ENCODE measurements at places on chromosomes 7 and 10.
A peak's percentile ranks its signal among the peaks of the same experiment; 100 is the strongest.

DNA sequence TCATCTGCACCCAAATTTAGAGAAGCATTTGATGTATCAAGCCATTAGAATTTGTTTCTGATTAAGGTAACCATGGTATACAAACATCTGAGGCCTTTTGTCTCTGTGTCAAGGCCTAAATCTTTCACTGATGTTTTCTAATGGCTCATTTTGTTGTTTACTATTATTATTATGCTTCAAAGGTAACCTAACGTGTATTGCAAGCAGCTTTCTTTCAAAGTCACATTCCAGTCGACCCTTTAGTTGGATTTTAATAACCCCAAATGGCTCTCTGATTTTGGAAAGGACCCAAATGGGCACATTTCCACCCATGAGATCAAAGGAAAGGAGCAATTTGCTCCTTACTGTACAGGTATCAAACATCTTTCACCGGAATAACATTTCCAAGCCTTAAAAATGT lies 46.7 kb upstream of the WNT16 start:
- DNase-seq, result no peak

DNA sequence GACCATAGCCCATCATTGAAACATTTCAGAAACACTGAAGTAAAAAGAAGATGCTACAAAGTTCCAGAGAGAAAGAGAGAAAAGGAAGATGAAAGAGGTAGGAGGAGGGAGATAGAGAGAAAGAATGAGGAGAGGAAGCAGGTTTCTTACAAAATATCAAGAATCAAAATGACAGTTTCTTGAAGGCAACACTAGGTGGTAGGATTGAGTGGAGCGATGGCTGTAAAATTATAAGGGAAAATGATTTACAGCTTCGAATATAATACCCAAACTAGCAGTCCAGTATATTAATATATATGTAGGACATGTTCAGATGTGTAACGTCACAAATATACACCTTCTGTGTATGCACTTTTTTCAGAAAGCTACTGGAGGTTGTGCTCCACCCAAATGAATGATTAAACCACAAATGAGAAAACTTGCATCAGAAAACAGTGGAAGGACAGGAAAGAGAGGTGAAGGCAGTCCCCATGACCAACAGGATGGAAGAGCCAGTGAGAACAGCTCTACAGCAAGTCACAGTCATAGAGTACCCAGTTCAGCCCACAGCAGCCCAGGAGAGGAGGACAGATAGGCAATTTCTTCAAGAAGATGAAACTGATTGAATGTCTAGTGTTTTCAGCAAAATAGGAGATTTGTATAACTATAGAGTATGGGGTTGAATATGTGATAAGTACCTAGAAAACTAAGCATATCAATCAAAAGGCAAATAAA lies 151.5 kb upstream of the TARP start:
- DNase-seq, result no peak

- no peak for DNase-seq
Measured at GRCh38 chr10:130121486-130122079, 11.0 kb upstream of the C10orf143 start.

- peak; percentile 18 for DNase-seq
Measured at GRCh38 chr10:31586723-31587638, 268.0 kb downstream of the ZEB1 start.

DNA sequence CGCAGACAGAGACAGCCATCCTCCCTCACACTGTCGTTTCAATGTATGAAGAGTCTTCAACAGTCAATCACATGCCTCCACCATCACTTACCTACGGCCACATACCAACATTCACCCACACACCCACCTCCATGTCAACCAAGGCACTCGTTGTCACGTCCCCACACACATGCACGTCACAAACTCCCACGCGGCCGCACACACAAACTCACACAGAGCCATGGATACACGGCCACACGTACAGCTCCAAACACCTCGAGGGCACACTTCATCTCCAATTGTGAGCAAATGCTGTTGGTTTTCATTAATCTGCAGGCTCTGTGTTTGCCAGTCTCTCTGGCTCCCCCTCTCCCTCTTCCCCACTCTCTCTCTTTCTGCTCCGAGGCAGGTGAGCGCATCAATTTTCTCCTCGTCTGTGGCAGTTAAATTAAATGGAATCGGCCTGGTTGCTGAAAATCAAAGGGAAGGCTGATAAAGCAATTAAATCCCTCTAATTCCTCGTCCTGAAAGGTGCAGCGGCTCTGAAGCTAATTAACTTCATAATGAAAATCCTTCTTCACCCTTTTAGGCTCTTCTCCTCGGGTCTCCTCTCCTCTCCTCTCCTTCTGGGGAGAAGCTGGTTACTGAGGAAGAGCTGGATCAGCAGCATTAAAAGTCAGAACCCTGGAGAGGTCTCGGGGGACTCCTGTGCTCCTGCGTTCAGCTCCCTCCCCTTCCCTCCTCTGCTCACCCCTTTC lies 53.8 kb upstream of the SLF2 start:
- DNase-seq, result no peak

- no peak for DNase-seq
Measured at GRCh38 chr7:103894656-103895596, 94.5 kb downstream of the RELN start.

DNA sequence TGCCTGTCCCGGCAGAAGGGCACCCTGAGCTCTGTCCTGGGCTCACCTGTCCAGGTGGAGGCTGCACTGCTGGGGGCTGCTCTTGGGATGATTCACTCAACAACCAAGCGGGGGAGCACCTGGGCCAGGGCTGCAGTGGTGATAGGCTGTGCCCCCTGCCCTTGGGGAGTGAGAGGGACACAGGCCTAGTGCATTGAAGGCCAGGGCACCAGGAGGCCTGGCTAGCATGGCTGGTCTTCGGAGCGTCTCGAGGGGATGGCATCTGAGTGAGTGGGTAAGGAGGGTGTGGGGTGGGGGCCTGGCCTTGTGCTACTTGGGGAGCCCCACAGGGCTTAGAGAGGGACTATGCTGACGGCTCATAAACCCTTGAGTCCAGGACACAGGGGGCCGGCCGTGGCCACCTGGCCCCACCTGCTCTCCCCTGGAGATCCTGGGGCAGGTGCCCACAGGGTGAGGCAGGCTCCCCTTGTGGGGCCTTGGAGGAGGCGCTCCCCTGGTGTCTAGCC lies 3.1 kb downstream of the PWWP2B start:
- no peak for DNase-seq

DNA sequence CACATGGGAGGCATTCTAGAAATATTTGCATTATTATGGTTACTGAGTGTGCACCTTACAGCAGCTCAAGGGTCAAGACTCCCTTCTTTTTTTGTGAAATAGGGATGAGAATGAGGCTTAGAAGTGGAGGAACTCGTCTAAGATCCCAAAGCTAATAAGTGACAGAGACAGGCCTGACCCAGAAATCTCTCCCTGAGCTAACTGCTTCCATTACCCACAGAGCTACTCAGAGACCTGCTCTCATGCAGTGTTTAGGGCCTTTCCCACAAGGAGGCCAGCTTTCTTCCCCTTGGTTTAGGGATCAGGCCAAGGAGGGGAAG lies 301.7 kb downstream of the RPS24 start:
- DNase-seq, result no peak

GRCh38 chr10:31999070-31999660 lies 57.1 kb downstream of the KIF5B start:
- no peak for DNase-seq

DNA sequence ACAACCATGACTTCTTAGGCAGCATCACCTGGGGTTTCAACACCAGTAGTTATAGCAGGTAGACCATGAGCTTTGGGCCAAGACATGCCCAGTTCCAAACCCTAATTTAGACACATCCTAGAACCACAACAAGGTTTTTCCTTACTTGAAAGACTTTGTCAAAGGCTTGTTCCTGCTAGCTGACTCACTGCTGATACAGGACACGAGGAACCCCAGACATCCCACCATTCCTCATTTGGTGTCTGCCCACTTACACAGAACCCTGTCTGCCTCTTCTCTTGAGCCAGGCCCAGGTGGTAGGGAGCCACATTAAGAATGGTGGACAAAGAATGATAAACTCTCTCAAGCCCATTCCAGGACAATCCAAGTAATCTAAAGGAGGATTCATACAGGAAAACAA lies 109.0 kb downstream of the CCDC71L start:
- no peak for DNase-seq

DNA sequence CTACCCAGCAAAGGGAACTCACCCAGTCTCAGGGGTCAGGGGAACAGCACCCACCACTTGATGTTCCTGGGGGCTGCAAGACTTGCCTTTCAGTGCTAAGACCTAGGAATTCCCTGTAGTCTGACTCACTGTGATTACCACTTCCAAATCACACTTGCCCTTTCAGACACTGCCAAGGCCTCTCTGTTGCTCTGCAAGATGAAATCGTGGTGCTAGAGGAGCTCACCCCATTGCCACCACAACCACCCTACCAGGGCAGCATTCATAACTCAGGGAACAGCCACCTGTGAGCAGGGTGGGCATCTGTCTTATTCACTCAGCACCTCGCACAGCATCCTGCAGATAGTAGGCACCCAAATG lies 36.5 kb downstream of the XPNPEP1 start:
- DNase-seq, result no peak

DNA sequence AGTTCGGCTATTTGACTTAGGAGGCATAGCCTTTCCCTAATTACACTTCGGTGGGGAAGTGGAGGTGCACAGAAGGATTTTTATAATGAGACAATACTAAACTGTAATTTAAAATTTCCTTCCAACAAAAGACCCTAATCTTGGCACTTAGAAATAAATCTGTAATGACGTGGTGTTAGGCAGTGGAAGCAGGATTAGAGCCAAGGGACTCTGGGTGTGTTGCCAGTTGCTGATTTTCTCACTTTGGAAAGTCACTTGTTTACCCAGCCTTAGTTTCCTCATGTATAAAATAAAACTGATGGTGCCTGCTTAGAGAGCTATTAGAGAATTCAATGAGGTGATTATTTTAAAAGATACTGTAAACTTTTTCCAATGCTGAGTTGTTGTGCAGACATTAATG lies 287.2 kb downstream of the AUTS2 start:
- DNase-seq, result no peak

- DNase-seq, result no peak
Measured at GRCh38 chr7:148503900-148504487, 86.6 kb upstream of the C7orf33 start.

- DNase-seq, result no peak
Measured at GRCh38 chr7:141295367-141295895, 221.6 kb downstream of the TMEM178B start.

DNA sequence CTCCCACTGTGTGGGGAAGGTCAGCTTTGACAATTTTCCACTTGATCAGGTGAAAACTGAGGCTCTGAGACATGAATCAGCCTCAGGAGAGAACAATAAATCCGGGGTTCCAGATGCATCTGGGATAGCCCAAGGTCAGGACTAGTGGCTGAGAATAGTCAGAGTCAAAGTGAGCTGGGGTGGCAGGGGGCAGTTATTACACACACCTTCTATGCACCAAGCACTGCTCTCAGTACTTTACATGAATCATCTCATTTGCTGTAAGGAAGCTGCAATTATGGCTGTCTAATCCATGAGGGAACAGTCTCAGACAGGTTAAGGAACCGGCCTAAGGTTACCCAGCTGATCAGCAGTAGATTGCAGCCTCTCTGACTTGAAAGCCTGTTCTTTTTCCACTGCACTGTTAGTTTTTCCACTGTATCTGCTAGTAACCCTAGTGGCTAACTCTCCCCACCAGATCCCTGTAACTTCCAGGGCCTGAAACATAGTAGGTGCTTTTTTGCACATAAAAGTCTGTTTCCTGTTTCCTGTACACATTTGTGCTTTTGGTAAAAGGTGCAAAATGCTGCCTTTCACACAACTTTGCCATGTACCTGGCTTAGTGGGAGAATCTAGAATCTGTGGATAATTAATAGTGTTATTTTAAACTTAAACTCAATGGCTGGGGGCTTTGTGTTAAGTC lies 125.9 kb downstream of the EMX2 start:
- no peak for DNase-seq

- no peak for DNase-seq
Measured at GRCh38 chr7:24595671-24596418, 22.6 kb downstream of the PALS2 start.

DNA sequence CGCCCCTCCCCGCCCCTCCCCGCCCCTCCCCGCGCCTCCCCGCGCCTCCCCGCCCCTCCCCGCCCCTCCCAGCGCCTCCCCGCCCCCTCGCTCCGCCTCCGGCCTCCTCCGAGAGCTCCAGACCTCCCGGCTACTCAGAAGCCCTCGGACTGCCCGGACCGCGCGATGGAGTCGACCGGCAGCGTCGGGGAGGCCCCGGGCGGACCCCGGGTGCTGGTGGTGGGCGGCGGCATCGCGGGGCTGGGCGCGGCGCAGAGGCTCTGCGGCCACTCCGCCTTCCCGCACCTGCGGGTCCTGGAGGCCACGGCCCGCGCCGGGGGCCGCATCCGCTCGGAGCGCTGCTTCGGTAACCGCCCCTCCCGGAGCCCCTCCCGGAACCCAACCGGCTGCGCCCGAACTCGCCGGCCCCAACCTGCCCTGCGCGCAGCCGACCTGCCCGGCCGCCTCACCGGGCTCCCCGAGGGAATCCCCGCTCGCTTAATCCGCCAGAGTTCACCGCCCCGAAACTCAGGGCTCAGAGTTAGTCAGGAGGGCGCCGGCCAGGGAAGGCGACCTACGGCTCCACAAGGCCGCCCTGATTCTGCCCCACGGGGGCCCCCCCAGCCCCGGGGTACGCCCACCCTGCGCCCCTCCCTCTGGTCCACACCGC lies at the start of gene PAOX:
Gene PAOX (plus strand): TSS at position 111 of the 649 bp plus-strand sequence. CDS start 55 bp downstream, at position 166.
- DNase-seq, result peak; percentile 63

GRCh38 chr7:151663382-151664100 lies 143.8 kb upstream of the RHEB start:
- DNase-seq, result no peak

DNA sequence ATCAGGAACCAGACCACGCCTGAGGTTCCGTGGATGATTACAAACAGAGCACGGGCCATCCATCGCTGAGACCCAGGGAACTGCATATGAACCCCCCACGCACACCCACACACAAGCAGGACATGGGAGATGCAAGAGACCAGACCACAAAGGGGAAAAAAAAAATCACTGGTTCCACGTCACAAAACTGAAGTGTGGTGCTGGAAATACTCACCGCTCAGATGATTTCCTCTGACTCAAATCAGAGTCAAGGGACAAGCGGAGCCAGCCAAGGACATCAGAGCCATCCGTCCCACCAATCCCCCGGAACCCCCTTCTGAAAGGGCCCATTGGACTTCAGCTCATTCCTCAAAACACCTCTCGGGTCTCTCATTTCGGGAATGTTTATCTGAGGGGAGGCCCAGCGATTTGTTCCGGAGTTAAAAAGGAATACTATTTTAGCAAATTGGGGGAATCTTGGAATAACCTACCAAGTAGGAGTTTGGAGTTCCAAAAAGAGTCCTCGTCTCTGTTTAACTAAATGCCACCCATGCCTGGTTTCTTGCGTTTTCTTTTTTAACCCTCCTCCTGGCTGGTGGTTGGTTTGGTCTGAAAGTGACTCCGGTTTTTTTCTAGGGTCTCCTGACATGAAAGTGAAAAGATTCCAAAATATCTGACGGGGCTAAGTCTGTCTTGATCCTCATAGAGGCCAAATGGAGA lies 15.0 kb downstream of the SNX8 start:
- no peak for DNase-seq

- no peak for DNase-seq
Measured at GRCh38 chr10:60707841-60708240, 70.4 kb upstream of the CDK1 start.

DNA sequence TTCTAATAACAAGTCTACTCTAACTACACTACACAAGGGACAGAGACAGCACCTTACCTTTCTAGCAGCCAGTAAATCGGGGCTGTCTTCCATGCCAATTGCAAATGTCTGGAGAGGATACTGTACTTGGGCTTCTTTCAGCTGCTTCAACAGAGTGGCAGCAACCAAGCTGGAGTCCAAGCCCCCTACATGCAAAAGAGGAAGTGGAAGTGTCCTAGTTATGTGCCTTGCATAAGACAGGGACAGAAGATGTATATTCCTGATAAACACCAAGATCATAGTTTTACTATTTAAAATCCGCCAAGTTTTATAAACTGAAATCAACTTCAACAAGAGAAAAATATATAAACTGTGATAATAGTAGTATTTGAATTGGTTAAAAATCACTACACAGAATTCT lies 14.0 kb downstream of the ASNS start:
- no peak for DNase-seq

All from hypothalamus (tissue), 51 donors.